WTC11 (cell line): ENCODE measurements at places on chromosomes 12 and 14. TPM values are rescaled to one million over a fixed set of nuclear protein-coding genes. Genes with fewer than 3 reads are reported as not detected.

LRRIQ1 gene
- total RNA-seq = 0.46 to 1.3 TPM (median 0.82 TPM) in 3 replicates

TPPP2 gene
- 0.35 to 0.60 TPM in 2 of 3 replicates, not detected in the other for total RNA-seq

JPH4 gene
- total RNA-seq = 50.1 to 62.0 TPM (median 60.0 TPM) in 3 replicates

GOLGA5 gene
- total RNA-seq = 23.8 to 27.0 TPM (median 25.0 TPM) in 3 replicates
